ENCODE measurements at places on chromosomes 16 and 17.

GRCh38 chr17:42453439-42453838 is 5.2 kb upstream of the ATP6V0A1 start:
- DNase-seq, result no peak

GRCh38 chr17:39123627-39124026 is 27.8 kb downstream of the PLXDC1 start:
- DNase-seq, result peak; percentile 19

- no peak for DNase-seq
Measured at GRCh38 chr16:69410219-69410990, 14.0 kb upstream of the CYB5B start.

GRCh38 chr17:29243792-29244191 is 2.9 kb upstream of the CRYBA1 start:
- no peak for DNase-seq

DNA sequence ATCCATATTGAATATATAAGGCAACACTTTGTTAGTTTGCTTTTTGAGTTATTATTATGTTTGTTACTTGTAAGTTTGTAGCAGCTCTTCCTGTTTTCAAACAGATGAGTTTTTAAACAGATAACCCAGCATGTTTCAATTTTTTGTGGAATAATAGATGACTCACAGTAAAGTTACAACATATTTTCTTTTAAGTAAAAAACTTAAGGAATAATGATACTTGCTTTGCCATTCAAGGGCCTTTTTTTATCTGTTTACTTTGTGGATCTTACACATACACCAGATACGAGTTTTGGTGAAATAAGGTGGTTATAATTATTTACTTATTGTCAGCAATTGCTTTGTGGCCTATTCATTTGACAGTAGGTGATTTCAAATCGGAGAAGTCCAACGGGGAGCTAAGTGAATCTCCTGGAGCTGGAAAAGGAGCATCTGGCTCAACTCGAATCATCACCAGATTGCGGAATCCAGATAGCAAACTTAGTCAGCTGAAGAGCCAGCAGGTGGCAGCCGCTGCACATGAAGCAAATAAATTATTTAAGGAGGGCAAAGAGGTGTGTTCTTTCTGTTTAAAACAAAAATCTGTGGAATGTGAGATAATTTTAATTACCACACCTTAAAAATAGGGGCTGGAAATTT is 66.3 kb downstream of the BPTF start:
- DNase-seq, result no peak

GRCh38 chr16:56047307-56048234 is 143.7 kb upstream of the GNAO1 start:
- DNase-seq, result peak; percentile 5

- DNase-seq, result no peak
Measured at GRCh38 chr17:80441598-80442322, 26.8 kb downstream of the ENDOV start.

DNA sequence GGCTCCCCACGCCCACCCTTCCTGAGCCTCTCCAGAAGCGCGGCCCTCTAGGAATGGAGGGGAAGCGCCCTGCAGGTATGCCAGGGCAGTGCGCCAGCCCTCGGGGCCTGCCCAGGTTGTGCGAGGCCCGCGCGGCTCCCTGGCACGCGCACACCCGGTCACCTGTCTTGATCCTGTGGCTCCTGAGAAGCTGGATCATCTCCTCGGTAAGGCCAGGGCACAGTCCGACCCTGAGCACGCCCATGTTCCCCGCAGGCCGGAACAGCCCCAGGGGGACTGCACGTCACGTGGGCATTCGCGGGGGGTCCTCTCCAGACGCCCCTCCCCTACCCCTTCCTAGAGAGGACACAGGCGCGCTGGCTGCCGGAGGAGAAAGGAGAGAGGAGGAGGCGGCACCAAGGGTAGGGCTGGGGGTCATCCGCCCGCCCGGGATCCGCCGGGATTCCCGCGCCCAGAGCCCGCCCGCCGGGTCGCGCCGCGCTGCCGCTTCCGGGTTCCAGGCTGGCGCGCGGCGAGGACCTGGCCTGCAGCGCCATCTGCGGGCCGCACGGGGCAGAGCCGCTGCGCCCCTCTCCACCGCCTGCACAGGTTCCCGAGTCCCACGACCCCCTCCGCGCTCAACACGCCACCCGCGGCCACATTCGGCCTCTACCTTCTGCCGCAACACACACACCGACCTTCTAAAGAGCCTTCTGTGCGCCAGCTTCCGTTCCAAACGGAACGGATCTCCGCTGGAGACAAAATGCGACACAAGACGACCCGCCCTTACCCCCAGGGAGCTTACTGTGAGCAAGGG is at the start of gene RAD51D:
Gene RAD51D, minus strand, starts transcription at position 491 of the 796 bp plus-strand sequence. Its CDS starts 247 bp downstream, at position 244.
- peak; percentile 64 for DNase-seq

GRCh38 chr16:11597235-11598095 is 10.7 kb upstream of the LITAF start:
- DNase-seq, result no peak

Measured in anterior cingulate cortex (tissue), 58 donors.